ENCODE measurements at places on chromosomes 11 and 22.

- peak; percentile 19 for DNase-seq
These were observed 69.9 kb upstream of the RTL6 start for GRCh38 chr22:44567846-44568493.

DNA sequence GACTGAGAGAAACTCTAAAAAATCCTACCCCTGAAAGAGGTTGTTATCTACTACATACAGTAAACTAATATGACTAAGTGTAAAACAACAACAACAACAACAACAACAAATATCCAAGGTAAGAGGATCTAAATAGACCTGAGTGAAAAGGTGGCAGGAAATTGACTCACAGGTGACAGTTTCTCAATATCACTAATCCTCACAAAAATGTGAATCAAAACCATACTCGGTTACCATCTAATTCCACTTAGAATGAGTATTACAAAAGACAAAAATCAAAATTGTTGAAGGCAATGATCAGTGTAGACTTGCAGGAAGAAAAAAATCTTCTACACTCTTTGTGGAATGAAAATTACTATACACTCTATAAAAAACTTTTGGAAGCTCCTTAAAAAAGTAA is 17.5 kb downstream of the RGL4 start:
- DNase-seq, result no peak

GRCh38 chr11:35748644-35749043 is 86.1 kb downstream of the TRIM44 start:
- DNase-seq, result no peak

- DNase-seq, result no peak
These were observed 27.6 kb downstream of the TENM4 start for GRCh38 chr11:79413268-79413667.

DNA sequence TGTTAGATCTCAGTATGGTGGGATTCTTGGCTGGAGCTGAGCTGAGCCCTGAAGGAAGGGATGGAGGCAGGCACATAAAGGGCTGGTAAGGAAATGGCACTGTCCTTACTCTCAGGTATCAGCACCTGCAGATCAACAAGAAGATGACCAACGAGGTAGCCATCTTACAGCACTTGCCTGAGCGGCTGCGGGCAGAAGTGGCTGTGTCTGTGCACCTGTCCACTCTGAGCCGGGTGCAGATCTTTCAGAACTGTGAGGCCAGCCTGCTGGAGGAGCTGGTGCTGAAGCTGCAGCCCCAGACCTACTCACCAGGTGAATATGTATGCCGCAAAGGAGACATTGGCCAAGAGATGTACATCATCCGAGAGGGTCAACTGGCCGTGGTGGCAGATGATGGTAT is 2.4 kb downstream of the CNGA4 start:
- no peak for DNase-seq

GRCh38 chr11:72631806-72632731 is 42.2 kb downstream of the PDE2A start:
- DNase-seq, result no peak

DNA sequence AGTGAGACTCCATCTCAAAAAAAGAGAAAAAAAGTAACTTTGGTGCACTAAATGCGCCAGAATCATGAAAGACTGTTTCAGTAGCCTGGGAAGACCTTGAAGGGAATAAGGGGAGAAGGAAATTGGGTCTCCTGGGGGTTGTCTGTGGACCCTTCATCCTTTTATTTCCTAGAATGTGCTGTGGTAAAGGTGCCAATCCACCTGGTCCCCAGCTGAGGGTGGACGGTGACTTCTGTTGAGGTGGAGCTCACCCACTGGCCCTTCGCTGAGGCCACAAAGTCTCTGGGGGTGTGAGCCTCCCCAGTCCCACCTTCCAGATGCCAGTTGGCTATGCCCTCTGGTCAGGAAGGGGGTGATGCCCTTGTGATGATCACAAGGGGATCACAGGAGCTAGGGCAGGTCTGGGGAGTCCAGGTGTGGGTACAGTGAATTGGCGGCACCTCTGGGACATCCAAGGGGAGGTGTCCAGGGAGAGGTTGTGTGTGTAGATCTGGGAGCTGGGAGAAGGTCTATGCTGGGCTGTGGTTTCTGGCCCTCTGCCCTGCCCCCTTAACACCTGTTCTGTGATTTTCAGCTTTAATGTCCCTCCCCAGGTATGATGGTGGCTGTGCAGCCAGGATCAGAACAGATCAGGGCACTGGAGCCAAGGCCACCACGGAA is 34.2 kb upstream of the LMO1 start:
- DNase-seq, result no peak

DNA sequence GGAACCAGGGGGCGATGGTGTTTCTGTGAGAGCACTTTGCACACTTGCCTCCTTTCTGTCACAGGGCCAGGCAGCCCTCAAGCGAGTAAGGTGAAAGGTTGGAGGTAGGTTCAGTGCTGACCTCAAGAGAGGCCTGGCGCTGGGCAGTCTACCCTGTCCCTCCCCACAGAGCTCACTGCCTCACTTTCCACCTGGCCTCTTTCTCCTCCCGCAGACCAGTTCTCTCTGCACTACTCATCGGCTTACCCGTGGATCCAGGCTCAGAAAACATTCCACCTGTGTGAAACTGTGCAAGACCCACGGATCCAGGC is 16.8 kb downstream of the APOL5 start:
- no peak for DNase-seq

- DNase-seq, result peak; percentile 67
These were observed 1.5 kb upstream of the KLHDC7B start for GRCh38 chr22:50544078-50544745.

GRCh38 chr11:28400331-28401100 is 292.3 kb downstream of the METTL15 start:
- DNase-seq, result no peak

DNA sequence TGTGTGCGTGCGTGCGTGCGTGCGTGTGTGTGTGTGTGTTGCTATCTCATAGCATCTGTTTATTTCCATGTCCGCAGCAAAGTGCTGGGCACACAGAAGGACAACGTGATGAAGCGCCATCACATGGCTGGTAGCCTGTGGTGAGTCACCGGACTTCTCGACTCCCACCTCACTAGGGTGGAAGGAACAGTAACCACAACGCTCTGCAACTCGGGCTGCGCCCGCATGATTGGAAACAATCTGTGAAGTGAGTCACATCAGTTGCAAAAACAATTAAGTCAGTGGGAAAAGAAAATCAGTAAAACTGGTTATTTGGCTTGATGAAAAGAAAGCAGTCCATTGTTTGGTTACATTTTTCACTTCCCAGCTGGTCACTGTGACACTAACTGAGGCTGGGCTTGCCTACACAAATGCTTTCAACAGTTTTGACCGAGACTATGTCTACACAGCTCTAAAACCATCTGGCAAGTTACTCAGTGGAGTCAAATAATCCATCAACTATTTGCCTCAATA is 437.3 kb upstream of the CADM1 start:
- no peak for DNase-seq

DNA sequence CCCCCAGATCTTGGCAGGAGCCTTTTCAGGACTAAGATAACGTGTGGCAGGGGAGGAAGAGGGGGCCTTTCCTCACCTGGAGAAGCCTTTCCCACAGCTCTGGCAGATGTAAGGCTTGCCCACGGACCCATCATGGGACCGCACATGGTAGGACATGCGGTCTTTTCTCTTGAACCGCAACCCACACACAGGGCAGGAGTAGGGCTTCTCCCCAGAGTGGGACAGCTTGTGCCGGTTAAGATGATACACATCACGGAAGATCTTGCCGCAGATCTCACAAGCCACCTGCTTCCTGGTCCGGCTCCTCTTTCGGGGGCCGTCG is 1.9 kb downstream of the PATZ1 start:
- DNase-seq, result no peak

DNA sequence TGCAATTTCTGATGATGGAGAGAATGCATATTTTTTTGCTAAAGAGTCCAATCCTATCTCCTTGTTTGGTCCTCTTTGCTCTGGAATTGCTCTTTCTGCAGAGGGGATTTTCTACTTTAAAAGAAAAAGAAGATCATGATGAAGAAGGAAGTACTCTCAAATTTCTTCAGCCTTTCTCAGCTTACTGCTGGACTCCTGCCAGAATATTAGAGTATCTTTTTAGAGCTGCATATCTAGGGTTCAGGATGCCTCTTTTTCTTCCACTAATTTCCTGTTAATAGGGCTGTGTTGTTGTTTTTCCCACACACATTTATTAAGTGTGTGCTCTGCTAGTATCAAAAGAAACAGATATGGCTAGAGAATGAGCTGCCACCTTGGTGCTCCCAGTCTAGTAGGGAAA is 18.2 kb downstream of the UBASH3B start:
- DNase-seq, result no peak

All from stimulated activated CD8-positive, alpha-beta memory T cell treated with anti-CD3 and anti-CD28 coated beads, Interleukin-15, amount 100 ng/mL, for 1 hour (primary cell).